ENCODE measurements at places on chromosomes 16 and 17.
A peak's percentile ranks its signal among the peaks of the same experiment; 100 is the strongest.

DNA sequence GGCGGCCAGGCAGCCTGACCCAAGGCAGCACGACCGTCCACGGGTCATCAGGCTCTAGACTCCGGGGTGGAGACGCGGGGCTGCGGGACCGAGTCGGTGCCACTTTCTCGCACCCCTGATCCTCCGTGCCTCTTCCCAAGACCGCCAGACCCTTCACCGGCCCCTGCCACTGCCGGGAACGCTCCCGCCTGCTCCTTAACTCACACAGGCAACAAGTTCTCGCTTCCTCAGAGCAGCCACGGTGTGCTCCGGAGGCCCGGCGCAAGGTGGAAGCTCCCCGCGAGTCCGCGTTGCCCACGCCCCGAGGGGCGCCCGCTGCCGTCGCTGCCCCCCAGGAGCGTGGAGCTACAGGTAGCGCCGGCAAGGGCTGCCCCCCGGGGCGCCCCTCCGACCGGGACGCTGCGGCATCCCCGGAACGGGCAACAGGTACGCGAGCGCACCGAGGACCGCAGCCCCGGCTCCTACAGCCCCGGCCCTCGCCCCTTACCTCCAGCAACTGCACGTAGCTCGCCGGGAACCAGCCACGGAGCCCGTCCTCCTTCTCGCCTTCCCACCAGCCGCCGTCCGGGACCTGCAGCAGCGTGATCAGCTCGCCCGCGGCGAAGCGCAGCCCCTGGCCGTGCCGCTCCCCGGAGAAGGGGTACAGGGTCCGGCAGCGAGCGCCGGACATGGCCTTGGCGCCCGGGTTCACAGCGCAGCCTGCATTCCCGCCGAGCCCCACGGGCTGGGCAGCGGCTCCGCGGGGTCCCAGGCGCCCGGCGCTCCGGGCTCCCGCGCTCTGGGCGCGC, 491 bp downstream of the GAS7 start:
- DNase-seq: peak; percentile 43

GRCh38 chr16:84184775-84185174, 2.1 kb downstream of the TAF1C start:
- DNase-seq: no peak

GRCh38 chr16:62450291-62450690, 414.1 kb upstream of the CDH8 start:
- no peak for DNase-seq

DNA sequence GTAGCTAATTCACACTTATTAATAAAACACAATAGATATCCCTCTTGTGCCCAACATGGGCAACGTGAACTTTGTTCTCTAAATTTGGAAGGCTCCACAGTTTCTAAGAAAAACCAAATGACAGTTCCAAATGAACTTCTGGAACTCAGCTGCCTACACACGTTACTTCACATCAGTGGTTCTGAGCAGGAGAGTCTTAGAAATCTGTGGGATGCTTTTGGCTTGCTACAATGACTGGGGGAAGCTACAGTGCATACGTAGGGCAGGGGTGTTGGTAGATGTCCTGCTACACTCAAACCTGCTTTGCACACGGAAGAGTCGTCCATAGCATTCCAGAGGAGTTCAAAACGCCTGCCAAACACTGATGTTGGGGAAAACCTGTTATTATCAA, 8.0 kb downstream of the TXNDC11 start:
- DNase-seq: no peak

GRCh38 chr17:45247429-45248131, 14.3 kb downstream of the SPATA32 start:
- DNase-seq: no peak

GRCh38 chr17:63405741-63406261, 40.3 kb downstream of the CYB561 start:
- no peak for DNase-seq

DNA sequence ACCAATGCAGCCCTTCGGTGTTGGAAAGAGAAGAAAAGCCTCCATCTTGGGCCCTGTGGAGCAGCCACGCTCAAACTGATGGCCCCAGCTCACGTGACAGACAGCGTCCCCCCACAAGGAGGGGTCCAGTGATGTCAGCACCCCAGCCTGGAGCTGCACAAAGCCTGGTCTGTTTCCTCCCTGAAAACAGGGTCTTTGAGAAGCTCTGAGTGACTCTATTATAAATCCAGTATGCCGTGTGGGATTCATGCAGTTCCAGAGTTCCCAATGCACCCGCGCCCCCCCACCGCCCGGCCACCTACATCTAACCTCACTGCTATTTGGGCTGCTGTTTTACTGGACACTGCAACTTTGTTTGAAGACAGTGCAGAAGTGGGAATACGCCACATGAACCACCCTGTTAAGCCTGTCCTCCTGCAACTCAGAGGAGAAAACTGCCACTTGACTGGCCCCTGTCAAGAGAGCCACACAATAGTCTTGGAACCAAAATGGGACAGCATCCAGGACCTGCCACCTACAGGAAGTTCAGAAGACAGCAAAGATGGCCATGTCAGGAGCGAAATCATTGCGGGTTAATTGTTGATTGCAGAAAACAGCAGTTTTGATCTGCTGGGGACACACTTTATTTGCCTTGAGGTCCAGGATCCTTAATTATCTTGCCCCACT, 33.1 kb downstream of the PMP22 start:
- peak; percentile 93 for DNase-seq

GRCh38 chr17:28042657-28042720, at the start of gene NLK:
TSS of gene NLK (plus strand) at chr17:28042677. CDS start at chr17:28042874, 197 bp downstream.
- no peak for DNase-seq

DNA sequence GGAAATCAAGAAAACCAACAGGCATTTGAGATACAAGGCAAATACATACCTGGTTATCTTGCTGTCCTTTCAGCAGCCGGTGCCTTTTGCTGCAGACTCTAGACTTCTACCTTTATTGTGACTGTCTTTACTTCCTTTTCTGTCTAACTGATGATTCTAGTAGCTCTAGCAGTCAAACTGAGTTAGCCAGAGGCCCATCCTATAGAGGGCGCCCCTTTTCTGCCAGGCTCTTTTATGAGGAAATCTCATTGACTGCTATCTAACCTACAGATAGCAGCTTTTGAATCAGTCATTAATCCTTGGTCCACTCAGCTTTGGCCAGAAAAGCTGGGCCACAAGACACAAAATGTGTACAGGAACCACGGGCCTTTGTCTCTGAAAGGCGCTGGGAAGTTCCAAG, 87.5 kb upstream of the WSB1 start:
- DNase-seq: no peak

DNA sequence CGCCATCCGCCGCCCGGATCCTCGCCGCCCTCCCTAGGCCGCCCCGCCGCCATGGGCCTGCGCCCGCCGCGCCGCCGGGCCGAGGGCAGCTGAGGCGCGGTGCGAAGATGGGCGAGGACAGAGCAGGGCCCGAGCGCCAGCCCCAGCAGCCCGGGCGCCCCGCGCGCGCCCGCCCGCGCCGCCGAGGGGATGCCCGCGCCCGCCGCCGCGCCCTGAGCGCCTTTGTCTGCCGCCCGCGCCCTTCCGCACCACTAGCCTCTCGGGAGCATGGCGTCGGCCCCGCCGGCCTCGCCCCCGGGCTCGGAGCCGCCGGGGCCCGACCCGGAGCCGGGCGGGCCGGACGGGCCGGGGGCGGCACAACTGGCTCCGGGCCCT, 278 bp downstream of the RAB11FIP3 start:
- no peak for DNase-seq

- DNase-seq: no peak
Measured at GRCh38 chr16:28897826-28898225, 19.5 kb downstream of the ATP2A1 start.

- DNase-seq: no peak
Measured at GRCh38 chr16:68275611-68276191, 11.4 kb downstream of the SLC7A6 start.

- DNase-seq: no peak
Measured at GRCh38 chr16:87182759-87183158, 134.4 kb downstream of the C16orf95 start.

GRCh38 chr17:13337151-13337550, 264.6 kb downstream of the HS3ST3A1 start:
- no peak for DNase-seq

GRCh38 chr16:89855301-89855945, 18.0 kb upstream of the TCF25 start:
- no peak for DNase-seq

GRCh38 chr17:38577244-38577643, 28.5 kb downstream of the SRCIN1 start:
- no peak for DNase-seq

GRCh38 chr16:24990803-24991202, 24.4 kb downstream of the ARHGAP17 start:
- DNase-seq: no peak

GRCh38 chr16:54193665-54194333, 92.8 kb downstream of the IRX3 start:
- DNase-seq: peak; percentile 34

DNA sequence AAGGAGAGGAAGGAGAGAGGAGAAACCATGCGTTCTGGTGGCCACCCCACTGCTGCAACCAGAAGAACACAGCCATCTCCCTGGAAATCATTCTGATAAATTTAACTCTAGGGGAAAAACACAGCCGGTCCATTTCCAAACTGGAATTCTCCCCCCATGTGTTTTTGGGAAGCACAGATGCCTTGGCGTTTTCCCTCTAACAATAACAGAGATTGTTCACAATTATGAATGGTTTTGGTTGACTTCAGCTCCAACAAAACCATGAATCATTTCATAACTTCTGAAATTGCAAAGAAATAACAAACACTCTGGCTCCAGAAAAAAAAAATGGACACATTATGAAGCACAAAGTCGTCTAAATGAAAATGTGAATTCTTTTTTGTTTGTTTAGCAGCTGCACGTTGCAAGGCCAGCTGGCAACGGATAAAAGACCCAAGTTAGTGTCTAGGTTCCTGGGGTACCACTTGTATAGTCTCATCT, 46.2 kb downstream of the GNAO1 start:
- peak; percentile 70 for DNase-seq

- DNase-seq: no peak
Measured at GRCh38 chr16:30934827-30935557, 11.6 kb downstream of the FBXL19 start.

GRCh38 chr16:51523400-51523799, 372.3 kb upstream of the SALL1 start:
- no peak for DNase-seq

DNA sequence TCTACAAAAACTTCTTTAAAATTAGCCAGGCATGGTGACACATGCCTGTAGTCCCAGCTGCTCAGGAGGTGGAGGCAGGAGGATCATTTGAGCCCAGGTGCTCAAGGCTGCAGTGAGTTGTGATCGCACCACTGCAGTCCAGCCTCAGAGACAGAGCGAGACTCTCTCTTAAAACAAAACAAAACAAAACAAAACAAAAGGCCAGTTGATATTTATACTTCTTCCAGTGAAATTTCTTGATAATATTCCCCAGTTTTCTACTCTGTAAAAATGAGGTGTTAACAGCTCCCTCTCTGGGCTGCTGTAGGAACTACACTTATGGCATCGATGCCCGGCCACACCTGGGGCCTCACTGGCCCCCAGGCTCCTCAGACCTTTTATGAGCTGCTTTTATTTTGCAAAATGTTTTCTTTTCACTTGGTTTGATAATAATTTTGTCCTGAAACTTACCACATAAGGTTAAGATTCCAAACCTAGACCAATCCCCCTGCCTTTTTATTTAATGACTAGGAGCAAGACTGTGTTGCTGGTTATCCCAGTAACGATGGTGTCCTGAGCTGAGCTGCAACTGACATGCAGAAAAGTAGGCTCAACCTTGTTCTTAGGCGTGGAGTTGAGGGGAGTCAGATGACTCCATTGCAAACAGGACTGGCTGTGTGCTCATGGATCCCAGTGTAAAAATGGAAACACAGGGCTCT, 17.6 kb downstream of the MAPK8IP3 start:
- peak; percentile 36 for DNase-seq

- DNase-seq: no peak
Measured at GRCh38 chr17:40410082-40410481, 7.6 kb downstream of the TOP2A start.

- no peak for DNase-seq
Measured at GRCh38 chr16:30603945-30604315, 6.3 kb downstream of the ZNF689 start.

DNA sequence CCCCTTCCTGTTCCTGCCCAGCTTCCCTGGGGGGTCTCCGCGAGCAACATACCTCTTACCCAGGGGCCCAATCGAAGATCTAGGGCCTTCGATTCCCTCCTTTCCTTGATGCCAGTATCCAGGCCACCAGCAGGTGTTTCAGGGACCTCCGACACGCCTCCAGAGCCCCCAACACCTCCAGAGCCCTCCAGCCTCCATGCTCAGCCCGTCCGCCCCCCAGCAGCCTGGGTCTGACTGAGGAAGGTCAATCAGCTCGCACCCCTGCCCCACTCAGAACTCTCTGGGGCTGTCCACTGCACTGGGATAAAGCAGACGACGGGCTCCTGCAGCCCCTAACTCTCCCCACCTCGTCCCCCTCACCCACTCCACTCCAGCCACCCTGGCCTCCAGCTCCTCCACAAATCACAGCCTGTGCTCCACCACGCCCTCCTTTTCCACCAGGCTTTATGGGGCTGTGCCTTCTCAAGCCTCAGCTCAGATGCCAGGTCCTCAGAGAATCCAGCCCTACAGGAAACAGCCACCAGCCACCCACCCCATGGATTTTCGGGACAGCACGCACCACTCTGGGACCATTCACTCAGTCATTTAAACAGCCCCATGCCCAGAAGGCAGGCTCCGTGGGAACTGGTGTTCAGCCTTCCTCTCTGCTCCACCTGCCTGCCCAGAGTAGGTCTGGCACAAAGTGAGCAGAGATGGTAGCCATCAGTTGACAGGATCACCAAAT, 247.1 kb downstream of the RBFOX3 start:
- no peak for DNase-seq

DNA sequence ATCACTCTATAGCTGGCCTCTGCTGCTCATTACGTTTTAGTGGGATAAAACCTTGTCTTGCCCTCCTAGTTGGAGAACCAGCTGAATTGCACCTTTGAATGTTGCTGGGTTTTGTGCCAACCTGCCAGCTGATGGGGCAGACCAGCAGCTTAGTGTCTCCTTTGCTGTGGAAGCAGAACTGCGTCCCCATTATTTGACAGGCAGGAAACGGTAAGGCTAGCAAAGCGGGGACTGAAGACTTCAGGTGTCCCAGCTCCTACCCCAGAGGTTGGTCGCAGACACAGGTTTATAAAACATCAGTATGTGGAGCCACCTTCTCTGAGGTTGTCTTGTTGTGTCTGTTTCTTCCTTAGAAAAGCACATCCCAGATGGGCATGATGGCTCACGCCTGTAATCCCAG, 158.1 kb downstream of the PRKCA start:
- no peak for DNase-seq

Measured in hippocampal formation (tissue), 2 donors.